Right ventricle myocardium superior (tissue), 1 donor: ENCODE measurements at places on chromosomes 5 and 9. TPM values are rescaled to one million over a fixed set of nuclear protein-coding genes. Genes with fewer than 3 reads are reported as not detected.

PDZD2 gene
- 81.5 TPM for total RNA-seq

MSX2 gene
- 1.2 TPM for total RNA-seq

DNA sequence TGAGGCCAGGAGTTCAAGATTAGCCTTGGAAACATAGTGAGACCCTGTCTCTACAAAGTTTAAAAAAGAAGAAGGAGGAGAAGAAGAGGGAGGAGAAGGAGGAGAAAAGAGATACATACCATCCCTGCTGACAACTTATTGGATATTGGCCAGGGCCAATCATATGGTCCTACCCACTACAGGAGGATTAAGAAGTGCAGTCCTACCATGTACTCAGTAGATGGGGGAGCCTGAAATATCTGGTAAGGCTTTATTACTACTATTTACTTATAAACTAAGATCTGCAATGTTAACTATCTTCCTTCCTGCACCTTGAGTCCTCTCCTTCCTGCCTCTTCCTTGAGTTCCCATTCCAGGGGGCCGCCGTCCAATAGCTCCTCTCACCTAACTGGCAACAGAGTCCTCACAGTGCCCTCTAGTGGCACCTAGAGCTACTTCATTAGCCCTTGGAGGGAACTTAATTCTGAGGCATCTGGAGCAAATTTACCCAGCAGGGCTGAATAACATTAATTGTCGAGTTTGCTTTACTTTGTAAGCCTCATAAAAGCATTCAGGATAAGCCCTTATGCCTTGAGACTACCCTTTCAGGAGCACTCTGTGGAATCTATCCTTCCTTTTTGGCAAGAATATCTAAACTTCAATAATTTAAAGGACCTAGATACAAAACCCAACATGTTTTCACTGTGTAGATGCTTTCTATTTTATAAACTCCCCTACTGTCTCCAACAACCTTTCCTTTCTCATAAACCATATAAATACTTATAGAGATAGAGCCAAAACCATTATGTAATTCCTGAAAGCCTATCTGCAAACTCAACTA lies 39.1 kb upstream of the RANBP6 start:
- DNase-seq, result peak; percentile 60

- DNase-seq, result no peak
Measured at GRCh38 chr9:78692871-78693270, 395.9 kb downstream of the PSAT1 start.

DNA sequence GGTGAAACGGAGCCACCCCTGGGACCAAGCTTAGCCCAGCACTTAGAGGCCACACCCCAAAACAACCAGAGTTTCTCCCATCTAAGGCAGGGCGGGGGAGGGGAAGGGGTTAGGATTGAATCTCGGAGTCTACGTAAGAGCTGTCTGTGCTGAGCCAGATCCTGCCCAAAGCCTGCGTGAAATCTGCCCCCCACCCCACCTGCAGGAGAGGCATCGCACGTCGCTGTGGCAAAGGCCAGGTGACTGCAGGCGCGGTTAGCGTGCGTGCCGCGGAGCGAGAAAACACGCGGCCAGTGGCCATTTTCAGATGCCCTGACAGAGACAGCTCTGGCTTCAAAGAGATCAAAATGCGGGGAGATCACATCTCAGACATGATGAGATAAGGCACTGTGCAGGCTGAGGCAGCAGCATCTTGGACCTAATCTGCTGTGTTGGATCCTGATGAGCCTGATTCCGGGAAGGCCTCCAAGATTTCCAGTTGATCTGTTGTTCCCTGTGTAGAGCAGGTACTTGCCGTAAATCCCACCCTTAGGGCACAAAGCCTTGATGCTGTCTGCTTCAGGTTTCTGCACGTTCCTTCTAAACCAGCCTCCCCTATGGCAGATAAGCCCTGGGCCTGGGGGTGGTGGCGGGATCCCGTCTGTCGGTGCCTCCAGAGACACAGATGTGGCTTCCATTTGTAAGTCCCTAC lies 2.5 kb upstream of the QSOX2 start:
- DNase-seq, result peak; percentile 13

DNA sequence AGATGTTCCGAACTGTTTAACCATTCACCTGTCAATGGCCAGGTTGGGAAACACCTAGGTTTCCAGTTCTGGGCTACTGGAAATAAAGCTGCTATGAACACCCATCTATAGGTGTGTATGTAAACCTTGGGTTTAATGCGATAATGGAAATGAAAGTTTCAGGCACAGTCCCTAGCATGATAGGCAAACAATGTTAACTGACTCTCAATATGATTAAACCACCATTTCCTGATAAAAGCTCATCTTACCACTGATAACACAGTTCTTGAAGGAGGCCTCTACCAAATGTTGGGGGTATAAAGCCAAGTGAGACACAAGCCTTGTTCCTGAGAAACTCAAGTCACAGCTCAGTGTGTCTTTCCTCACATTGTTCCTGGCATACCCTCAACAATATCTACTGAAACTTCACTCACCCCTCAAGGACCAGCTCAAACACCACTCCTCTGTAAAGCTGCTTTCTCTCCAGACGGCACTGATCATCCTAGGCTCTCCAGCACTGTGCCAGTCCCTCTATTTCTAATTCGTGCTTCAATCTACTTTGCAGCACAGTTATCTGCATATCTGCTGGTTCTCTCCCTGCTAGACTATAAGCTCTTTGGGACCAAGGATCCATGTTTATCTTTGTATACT lies 15.8 kb downstream of the RAB14 start:
- no peak for DNase-seq

- DNase-seq, result no peak
Measured at GRCh38 chr5:54946306-54946819, 39.0 kb downstream of the ESM1 start.

DNA sequence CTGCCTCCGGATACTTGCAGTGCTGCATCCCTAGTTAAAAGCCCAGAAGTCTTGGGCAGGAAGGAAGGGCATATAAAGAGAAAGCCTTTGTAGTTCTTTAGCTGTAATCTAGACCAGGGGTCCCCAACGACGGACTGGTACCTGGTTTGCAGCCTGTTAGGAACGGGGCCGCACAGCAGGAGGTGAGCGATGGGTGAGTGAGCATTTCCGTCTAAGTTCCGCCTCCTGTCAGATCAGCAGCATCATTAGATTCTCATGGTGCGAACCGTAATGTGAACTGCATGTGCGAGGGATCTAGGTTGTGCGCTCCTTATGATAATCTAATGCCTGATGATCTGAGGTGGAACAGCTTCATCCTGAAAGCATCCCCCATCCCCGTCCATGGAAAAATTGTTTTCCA lies 1.6 kb upstream of the SMIM15 start:
- DNase-seq, result no peak
